ENCODE measurements at places on chromosomes 2 and 18.

GRCh38 chr2:230748087-230748486, 35.4 kb downstream of the CAB39 start:
- DNase-seq: no peak

DNA sequence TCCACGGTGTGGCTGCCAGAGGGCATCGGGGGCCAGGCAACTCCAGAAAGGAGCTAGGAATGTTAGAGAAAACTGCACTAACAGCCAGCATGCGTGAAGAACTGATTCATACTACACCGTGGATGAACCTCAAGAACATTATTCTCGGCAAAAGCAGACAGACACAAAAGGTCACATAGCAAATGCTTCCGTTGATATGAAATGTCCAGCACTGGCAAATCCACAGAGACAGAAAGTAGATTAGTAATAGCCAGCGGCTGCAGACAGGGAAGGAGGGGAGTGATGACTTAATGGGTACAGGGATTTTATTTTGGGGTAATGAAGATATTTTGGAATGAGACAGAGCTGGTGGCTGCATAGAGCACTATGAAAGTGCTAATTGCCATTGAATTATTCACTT, 37.4 kb downstream of the SCTR start:
- no peak for DNase-seq

- DNase-seq: no peak
Measured at GRCh38 chr2:151766437-151767153, 32.3 kb upstream of the NEB start.

GRCh38 chr2:23658466-23658942, 268.4 kb downstream of the ATAD2B start:
- no peak for DNase-seq

- DNase-seq: no peak
Measured at GRCh38 chr2:239222706-239223309, 178.0 kb downstream of the HDAC4 start.

- no peak for DNase-seq
Measured at GRCh38 chr2:171287036-171287571, 126.4 kb upstream of the TLK1 start.

DNA sequence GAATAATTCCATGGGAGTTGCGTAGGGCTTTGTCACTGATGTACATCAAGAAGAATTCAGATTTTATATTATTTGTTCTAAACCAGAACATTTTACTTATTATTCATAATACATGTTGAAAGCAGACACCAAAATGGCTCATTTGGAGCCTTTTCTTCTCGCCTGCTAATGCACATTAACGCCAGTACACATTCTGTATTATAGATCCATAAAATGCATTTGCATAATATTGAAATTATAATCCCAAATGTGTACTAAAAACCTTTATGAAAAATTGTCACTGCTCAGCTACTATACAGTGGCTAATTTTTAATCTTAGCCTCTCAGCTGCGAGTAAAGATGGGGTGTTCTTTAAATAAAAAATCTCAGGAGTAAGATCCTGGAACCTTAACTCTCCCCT, 452.2 kb upstream of the HNRNPA3 start:
- no peak for DNase-seq

DNA sequence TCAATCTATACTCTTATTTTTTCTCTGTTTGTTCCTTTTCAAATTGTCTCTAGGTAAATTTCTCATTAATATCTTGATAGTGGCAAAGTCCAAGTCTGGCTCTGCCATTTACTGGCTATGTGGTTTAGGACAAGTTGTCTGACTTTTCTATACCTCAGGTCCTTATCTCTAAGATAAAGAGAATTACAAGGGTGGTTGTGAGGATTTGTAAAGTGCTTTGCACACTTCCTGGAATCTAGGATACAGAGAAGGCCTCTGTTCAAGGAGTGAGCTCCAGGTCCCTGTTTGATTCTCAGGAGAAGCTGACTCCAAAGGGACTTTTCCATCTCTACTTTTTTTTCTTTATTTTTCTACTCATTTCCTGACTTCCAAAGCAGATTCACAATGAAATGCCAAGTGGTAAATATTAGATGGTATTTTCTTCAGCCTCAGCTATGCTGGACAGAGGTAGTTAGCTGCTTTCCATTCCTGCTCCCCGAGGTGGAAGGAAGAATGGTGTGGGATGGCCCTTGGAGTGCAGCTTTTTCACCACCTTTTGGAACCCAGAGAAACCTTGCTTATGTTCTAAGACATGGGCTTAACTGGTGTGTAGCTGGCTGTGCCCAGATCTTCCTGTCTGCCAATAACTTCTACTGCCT, 90.5 kb downstream of the GALNT1 start:
- DNase-seq: no peak

DNA sequence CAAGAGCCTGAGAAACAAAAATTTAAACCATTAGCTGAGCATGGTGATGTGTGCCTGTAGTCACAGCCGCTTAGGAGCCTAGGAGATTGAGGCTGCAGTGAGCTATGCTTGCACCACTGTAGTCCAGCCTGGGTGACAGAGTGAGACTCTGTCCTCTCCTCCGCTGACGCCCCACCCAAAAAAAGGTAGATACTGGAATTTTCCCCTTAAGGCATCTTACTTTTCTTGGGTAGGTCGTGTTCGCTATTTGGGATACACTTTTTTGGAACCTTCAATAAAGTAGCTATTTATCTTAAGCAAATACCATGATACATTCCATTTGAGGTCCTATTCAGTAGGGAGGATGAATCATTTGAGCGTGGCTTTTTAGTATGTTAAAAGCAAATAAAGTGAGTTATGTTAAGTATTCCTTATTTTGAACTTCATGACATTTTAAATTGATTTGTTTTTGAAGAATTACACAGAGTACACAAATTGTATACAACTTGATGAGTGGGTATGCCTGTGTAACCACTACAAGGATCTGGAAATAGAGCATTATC, 38.7 kb downstream of the RALBP1 start:
- DNase-seq: no peak

GRCh38 chr2:173300458-173300857, 54.2 kb upstream of the CDCA7 start:
- DNase-seq: no peak

- DNase-seq: no peak
Measured at GRCh38 chr2:27622921-27623384, 5.9 kb downstream of the CCDC121 start.

GRCh38 chr2:217045700-217046475, 186.0 kb upstream of the TNP1 start:
- DNase-seq: no peak

DNA sequence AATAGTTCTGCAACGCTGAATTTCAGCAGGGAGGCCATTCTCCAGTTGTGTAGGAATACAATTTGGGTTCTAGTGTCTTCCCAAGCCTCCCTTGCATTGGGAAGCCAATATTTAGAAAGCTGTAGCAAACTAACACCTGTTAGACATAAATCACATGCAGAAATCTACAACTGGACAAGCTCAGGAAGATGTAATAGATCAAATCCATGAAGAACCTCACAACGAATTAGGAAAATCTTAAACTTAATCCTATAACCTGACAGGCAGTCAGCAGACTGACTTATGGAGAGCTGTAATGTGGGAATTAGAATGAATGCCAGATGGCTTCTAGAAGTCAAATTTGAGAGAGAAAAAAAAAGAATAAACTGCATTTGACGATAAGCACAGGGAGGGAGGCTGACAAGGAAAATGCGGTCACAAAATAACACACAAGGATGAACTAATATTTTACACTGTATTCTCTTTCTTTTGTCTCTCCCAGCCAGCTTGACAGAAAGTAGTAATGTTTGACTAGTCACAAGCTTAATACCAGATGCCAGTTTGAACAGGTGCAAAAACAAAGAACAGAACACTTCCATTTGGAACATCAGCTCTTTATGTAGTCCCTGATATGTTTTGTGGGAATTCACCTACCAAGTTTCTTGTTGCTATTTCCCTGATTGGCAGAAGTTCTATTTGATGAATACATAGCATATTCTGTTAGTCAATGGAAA, 50.8 kb upstream of the FANCL start:
- no peak for DNase-seq

- DNase-seq: peak; percentile 26
Measured at GRCh38 chr2:10407841-10408648, 40.1 kb downstream of the ODC1 start.

GRCh38 chr18:60506190-60506589, 133.6 kb upstream of the MC4R start:
- DNase-seq: no peak

- no peak for DNase-seq
Measured at GRCh38 chr18:23369266-23369665, 83.8 kb upstream of the RIOK3 start.

GRCh38 chr2:211344289-211344688, 787.9 kb downstream of the CPS1 start:
- no peak for DNase-seq

- DNase-seq: no peak
Measured at GRCh38 chr18:62018034-62018758, 125.4 kb upstream of the RNF152 start.

DNA sequence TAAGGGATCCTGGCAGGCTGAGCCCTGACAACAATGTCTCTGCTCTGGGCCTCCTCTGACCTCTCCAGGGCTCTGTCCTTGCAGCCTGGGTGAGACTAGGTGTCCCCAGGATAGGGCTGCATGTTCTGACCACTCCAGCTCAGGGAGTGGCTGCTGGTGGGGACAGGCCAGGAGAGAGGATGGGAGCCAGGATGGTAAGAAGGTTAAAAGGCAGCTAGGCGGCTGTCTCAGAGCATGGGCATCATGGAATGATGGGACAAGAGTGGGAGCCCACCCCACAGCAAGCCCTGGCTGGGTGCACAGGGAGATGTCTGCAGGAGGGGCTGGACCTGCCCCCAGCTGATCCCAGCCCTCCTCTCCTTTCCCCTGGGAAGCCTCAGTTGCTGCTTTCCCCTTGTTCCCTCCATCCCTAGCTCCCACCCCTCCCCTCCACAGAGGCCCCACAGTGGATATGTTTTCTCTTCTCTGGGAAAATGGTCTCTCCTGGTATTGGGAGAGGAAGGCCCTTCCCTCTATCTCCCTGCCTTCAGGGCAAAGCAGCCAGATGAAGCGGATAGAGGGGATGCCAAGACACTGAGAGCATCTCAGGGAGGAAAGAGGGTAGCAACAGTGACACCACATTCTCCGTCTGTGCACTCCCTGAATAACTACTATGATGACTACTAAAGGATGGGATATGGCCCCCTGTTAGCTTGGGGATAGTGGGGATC, 334.3 kb downstream of the DYSF start:
- no peak for DNase-seq

- DNase-seq: no peak
Measured at GRCh38 chr2:56464613-56465012, 280.8 kb downstream of the CCDC85A start.

- DNase-seq: no peak
Measured at GRCh38 chr2:69652206-69652605, 8.7 kb upstream of the AAK1 start.

- no peak for DNase-seq
Measured at GRCh38 chr2:179123272-179123662, 73.3 kb upstream of the CCDC141 start.
